GM12878 (cell line): ENCODE measurements at places on chromosomes 13 and 19. TPM values are rescaled to one million over a fixed set of nuclear protein-coding genes. Genes with fewer than 3 reads are reported as not detected.

DNA sequence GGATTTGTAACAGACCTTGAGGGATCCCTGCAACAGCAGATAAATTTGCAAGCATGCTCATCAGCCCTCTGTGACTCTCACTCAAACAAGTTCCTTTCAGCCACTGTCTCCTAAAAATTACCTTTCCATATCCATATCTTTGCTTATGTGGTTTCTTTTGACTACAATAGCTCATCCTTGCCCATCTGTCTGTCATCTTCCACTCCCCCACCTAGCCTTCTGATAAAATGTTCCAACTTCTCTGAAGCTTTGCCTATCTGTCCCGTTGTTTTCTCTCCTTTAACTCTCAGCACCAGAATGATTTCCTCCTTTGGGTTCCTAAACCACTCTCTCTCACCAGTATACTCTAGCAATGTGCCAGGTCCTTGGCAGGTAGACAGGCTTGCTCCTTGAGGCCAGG is 194.5 kb downstream of the VWA8 start:
- DNase-seq: no peak

Gene RAB3A
- polyA plus RNA-seq: 1.8 and 2.0 TPM in 2 replicates

DNA sequence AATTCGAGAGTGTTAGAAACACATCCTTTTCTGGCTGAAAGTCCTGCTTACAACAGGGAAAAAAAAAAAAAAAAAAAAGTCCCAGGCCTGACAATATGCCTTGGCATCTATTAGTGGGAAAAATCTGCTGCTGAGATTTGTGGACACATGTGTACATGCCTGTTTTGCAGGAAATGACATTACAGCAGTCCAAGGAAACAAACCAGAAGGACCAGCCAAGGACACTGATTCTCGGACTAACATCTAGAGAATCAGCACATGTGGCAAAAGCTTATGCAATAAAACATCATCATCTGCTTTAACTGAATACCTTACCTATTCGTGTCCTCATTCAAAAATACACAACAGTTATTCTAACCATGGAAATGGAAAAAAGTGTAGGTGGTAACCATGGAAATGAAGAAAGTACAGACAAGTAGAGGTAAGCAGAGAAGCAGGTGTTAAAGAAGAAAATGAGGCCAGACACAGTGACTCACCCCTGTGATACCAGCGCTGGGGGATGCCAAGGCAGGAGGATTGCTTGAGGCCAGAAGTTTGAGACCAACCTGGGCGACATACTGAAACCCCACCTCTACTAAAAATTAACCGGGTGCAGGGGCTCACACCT is 9.4 kb upstream of the DPY19L3 start:
- no peak for DNase-seq

- no peak for DNase-seq
Measured at GRCh38 chr19:34393031-34393430, 11.2 kb upstream of the PDCD2L start.

Gene ZNF813
- polyA plus RNA-seq: 2.7 and 2.9 TPM in 2 replicates

Gene C13orf42
- not detected in 2 replicates for polyA plus RNA-seq

- DNase-seq: no peak
Measured at GRCh38 chr13:93714171-93714570, 487.6 kb downstream of the GPC6 start.

GRCh38 chr13:73225990-73226389 is 167.2 kb downstream of the KLF5 start:
- no peak for DNase-seq

- no peak for DNase-seq
Measured at GRCh38 chr13:93409816-93410215, 183.2 kb downstream of the GPC6 start.

DNA sequence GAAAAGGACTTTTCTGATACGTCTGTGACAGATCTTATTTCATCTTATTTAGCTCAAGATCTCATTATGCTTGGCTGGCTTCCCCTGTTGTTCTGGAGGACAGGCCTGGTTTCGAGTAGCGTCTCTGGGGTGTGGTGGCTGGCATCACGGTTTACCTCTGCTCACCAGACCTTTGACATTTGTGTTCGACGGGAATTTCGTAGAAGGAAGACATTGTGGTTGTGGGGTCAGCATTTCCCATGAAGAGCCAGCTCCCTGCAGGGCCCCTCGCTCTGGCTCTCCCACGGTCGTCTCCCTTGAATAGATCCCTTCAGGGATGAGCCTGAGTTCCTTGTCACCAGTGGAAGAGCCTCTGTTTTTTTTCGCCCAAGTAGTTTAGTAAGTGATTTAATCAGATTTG is 78.6 kb upstream of the TEX29 start:
- DNase-seq: no peak

- no peak for DNase-seq
Measured at GRCh38 chr13:74904556-74904955, 577.4 kb downstream of the TBC1D4 start.

DNA sequence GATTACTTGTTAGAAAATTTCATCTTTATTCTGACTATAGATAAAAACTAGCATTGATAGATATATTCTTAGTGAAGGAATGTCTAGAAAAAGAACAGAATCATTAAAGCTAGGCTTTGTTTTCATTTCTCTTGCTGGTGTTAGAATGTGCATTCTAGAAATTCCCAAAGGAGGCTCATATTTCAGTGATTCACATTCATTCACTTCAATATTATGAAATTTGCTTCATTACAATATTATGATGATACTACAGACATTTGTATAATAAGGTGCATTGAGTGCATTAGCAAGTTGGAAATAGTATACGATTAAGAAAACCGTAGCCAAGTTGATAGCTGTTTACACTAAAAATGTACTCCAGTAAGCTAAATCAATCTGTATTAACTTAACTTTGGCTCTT is 70.7 kb upstream of the MYCBP2 start:
- DNase-seq: no peak

- no peak for DNase-seq
Measured at GRCh38 chr19:35555301-35556005, 8.0 kb downstream of the ATP4A start.
